ENCODE measurements at places on chromosomes 2 and 18.

DNA sequence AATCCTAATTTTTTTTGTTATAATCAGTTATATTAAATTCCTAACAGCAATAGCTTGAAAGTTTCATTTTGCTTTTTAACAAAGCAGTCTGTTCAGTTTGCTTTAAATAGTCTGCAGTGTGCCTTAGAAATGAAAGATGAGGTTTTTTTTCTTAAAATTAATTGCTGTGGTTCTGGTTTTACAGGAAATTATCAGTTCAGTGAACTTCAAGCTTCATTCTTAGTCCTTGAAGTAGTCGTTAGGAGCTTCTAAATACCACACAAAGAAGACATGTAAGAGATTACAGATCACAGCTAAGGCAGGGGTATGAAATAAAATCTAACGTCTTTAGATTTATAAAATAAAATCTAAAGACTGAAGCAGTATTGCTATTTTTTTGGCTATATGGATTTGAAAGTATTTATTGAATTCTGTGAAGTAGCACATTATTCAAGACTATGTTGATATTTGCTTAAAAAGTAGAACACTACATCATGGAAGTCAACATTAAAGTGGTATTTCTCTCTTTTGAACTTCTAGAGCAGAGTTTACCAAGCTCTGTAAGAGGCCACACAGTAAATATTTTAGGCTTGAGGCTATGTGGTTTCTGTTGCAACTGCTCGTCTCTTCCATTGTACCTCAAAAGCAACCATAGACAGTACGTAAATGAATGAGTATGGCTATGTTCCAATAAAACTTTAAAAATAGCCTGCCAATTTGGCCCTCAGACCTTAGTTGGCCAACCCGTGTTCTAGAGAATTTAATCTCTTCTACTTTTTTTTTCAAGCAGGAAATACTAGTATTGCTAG, 81.5 kb upstream of the STON1 start:
- peak; percentile 93 for DNase-seq

DNA sequence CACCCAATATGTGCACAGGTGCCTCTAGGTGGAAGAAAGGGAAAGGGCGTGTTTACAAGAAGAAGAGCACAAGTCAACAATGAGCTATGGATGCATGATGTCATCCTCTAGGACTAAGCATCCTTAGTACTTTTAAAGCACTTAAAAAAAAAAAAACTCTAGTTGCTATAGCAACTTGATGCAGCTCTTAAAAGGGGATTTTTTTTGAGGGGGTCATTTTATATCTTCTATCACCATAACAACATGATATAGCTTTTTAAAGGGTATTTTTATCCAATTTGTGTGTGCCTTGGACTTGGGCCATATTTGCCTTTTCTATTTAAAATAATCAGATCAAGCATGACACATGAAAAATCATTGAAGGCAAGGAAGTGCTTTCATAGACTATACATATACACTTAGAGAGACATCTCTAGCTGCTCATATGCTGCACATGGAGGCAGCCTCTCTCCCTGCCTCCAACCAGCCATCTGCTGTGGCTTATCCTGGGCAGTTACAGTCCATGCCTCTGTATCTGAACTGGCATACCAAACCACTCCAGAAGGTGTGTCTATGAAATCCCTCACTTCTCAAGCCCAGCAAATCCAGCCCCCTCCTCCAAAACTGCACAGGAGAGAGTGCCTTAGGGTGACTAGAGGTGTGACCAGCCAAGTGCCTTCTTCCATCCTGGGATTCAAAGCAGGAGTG, 165.4 kb downstream of the MSH2 start:
- no peak for DNase-seq

GRCh38 chr18:25299426-25300300, 52.3 kb downstream of the ZNF521 start:
- peak; percentile 64 for DNase-seq

- DNase-seq: peak; percentile 31
Measured at GRCh38 chr2:18684206-18685038, 95.1 kb upstream of the NT5C1B start.

DNA sequence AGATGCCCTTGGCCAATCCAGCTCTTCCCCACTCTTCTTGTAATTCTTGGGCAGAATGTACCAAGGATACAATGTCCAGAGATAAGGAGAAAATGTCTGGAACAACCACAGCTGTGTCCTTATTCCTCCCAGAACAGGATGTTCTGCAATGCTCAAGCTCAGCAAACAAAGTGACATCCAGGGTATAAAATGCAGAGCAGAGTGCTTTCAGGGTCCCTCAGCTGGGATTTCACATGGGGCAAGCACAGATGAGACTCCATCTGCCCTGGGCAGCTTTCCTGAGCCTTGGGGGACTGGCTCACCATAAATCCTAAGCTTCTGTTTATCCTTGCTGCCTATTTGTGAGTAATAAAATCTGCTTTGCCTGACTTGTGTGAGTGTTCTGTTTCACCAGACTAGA, 127.4 kb downstream of the VAPA start:
- peak; percentile 35 for DNase-seq

GRCh38 chr2:77725045-77725444, 202.9 kb upstream of the LRRTM4 start:
- no peak for DNase-seq

GRCh38 chr2:7017671-7018281, 100.6 kb downstream of the RNF144A start:
- no peak for DNase-seq

- no peak for DNase-seq
Measured at GRCh38 chr2:99852956-99853355, 289.4 kb downstream of the AFF3 start.

DNA sequence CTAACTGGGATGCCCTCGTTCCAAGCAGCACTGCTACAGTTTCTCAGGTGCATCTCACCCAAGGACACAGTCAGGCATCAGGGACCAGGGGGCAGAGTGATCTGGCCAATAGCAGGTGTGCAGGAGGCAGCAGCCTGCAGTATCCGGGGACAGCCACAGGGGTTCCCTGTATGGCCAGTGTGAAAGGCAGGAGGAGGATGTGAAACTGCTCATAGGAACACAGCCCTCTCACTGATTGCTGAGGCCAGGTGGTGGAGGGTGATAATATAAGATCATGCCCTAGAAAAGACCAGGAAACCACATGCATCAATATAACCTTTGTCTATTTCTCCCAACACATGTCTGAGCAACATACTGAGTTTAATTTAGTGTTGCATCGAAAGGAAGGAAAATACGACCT, 112.7 kb upstream of the TACR1 start:
- no peak for DNase-seq

- DNase-seq: no peak
Measured at GRCh38 chr2:216858312-216858711, 1.6 kb downstream of the TNP1 start.

- no peak for DNase-seq
Measured at GRCh38 chr2:127403460-127403859, 14.8 kb upstream of the PROC start.

DNA sequence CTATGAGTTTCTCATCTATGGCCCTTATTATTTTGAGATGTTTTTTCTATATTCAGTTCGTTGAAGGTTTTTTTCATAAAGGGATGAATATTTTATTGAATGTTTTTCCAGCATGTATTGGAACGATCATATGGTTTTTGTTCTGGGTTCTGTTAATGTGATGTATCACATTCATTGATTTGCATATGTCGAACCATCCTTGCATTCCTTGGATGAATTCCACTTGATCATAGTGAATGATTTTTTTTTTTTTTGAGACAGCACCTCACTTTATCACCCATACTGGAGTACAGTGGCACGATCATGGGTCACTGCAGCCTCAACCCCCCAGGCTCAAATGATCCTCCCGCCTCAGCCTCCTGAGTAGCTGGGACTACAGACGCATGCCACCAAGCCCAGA, 5.5 kb upstream of the NEMP2 start:
- no peak for DNase-seq

DNA sequence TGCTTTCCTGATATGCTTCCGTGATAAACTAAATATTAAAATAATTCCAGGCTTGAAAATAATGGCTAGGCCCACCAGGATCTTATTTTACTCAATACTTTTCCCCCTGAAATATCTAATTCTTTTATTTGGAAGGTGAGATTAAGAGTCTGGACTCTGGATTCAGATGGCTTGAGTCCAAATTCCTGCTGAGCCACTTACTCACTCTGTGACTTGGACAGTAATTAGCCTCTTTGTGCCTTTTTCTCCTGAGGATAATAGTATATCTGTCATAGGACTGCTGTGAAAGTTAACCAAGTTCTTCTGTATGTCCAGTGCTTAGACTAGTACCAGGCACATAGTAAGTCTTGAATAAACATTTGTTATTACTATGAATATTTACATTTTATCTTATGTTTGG, 127.3 kb upstream of the ERBB4 start:
- DNase-seq: no peak

DNA sequence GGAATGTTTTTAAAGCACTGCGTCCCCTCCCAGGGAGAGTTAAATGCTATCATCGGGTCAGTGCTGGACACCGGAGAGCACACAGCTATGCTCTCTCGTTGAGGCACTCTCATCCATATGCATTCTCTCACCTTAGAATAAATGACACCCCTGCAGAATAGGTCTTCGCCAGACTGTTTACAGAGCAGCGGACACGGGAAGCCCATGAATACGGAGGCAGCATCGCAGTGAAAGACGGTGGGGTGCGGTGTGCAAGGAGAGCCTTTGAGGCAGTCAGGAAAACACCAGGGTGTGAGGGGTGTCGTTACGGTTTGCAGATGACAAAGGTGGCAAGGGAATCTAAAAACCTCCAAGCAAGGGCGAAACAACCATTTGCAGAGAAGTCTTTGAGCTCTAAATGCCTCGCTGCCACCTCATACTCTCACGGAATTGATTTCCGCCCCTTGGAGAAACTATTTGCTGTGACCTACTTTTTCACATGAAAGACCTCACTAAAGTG, 169.2 kb upstream of the FHL2 start:
- DNase-seq: no peak

DNA sequence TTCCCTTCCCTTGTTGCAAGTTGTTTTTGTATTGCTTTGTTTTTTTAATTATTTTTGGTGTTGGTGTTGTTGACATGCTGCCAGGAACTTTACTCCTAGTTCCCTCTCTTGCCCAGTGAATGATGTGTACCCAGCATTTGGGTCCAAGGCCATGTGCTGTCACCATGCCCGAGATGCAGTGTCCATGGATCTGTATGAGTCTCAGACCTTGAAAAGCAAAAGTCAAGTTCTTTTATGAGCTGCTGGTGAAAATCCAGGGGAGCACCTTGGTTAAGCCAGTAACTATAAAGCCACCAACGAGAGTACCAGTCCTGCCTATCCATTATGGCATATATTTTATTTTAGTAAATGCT, 236.4 kb downstream of the BCL11A start:
- DNase-seq: no peak

- DNase-seq: no peak
Measured at GRCh38 chr2:29954316-29954715, 32.9 kb upstream of the ALK start.

DNA sequence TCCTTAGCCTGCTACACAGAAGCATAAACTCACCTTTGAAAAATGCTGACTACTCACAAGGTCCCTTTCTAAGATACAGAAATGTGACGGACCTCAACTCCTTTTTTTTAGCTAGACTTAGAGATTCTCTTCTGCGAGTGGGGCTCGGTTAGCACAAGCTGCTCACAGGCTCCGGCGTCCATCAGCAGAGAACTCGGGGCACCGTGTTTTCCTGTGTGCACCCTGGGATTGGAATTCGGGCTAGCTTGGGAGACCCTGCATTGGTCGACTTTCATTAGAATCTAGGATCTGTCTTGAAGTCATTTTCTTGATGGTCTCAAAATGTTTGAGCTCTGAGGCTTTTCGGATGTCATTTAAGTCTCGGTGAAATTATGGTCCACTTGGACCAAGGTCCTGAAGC, 191.2 kb downstream of the GBX2 start:
- DNase-seq: no peak

- no peak for DNase-seq
Measured at GRCh38 chr2:120404274-120404673, 58.3 kb downstream of the INHBB start.

DNA sequence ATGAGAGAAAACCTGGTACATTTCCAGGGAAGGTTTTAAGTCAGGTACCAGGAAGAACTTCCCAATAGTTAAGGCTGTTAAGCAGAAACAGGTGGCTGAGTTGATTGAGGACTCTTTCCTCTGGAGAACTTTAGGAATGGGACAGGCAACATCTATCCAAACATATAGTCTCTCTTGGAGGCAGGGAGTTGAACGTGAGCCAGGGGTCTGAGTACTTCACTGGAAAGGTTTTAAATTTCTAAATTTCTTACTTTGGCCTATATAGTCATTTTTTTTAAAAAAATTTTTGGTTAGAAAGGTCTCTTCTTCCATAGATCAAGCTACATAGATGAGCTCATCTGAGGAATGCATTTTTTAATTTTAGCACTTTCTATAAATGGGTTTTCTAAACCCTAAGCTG, 261.4 kb upstream of the TCF4 start:
- no peak for DNase-seq

- DNase-seq: peak; percentile 98
Measured at GRCh38 chr18:35024965-35025364, 16.2 kb upstream of the MAPRE2 start.

DNA sequence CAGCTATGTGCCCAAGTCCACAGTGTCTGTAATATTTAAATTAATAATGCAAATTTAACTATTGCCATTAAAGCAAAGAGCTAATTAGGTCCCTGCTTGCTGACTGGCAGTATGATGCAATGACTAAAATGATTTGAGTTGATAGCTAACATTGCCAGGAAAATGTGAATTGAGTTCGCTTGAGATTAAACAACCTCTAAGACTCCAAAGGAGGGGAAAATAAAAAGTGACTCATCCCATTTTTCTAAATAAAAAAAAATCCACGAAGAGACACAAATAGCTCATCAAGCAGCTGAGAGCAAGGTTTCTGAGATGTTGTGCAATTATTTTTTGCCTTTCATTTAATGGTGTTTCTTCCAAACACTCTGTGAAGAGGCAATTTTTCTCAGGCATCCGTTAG, 413.0 kb downstream of the MTX2 start:
- DNase-seq: peak; percentile 35

DNA sequence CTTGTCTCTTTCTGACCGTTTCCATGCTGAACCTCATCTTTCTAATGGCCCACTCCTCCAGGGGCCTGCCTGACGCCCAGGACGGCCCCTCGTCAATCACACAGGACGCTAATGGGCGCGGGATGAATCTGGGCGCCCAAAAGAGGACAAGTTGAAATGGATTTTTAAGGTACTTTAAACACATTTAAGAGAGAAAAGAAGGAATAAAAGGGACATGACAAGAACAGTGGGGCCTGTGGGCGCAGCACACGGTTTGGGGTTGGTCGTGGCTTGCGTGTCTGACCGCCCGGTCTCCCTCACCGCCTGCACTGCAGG, 607 bp upstream of the UBE2F start:
- no peak for DNase-seq

DNA sequence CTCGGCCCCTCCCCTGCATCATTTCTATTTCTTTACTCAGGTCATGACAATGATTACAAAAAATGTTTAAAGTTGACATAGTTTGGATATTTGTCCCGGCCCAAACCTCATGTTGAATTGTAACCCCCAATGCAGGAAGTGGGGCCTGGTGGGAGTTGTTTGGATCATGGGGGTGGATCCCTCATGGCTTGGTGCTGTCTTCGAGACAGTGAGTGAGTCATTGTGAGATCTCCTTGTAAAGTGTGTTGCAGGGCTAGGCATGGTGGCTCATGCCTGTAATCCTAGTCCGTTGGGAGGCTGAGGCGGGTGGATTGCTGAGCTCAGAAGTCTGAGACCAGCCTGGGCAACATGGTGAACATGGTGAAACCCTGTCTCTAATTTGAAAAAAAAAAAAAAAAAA, 9.2 kb upstream of the MAP4K4 start:
- no peak for DNase-seq

Data from fibroblast of the aortic adventitia (primary cell).